ENCODE measurements at places on chromosomes 6 and 20.
A peak's percentile ranks its signal among the peaks of the same experiment; 100 is the strongest.

DNA sequence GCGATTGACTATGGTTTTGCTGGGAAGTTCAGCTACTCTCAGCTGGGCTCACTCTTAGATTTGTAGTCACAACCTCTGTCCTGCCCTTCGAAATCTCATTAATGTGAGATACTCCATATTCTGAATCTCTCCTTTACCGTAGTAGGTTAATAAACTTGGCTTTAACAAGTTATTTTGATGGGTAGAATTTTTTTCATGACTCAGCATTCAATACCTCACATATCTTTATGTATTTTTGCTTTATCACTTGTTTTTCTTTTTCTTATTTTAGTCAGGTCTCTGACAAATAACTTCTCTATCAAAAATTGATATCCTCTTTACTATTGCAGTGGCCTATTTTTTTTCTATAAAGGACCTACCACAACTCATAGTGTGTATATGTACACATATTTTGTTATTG, 855.2 kb upstream of the ADGRB3 start:
- no peak for DNase-seq

GRCh38 chr20:20184149-20184548, 131.8 kb downstream of the CFAP61 start:
- no peak for DNase-seq

DNA sequence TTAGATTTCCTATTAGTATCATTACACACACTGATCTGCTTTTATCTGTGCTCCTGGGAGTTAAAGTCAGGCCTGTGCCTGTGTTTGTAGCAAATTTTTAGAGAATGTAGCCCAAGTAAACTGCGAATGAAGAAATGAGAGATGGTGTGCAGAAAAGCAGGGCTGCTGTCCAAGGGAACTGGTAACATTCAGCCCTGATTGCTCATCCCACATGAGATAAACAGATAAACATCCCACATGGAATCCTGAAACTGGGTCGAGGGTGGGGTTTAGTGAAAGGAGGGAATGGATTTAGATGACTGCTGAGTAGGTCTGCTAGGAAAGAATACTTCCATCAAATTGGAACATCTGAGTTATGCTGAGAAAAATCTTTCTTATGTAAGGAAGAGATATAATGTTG, 69.1 kb downstream of the GRIK2 start:
- DNase-seq, result no peak

- no peak for DNase-seq
These were observed 144.1 kb upstream of the PTCHD4 start for GRCh38 chr6:48255094-48255493.

DNA sequence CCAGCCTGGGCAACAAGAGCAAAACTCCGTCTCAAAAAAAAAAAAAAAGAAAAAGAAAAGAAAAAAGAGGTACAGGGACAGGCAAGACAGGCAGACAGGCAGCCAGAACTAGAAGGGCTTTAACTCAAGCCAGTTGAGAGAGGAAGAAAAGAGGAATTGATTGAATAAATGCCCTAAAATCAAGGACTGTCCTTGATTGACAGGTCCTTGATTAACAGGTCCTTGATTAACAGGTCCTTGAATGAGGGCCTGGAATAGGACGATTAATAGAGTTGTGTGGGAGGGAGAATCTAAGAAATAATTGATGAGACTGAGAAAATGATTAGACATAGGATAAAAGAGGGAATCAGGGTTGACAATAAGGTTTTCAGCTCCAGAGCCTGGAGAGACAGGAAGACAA, 36.1 kb downstream of the ZC2HC1B start:
- no peak for DNase-seq

- DNase-seq, result no peak
These were observed 93.8 kb upstream of the SIRPA start for GRCh38 chr20:1801225-1801928.

DNA sequence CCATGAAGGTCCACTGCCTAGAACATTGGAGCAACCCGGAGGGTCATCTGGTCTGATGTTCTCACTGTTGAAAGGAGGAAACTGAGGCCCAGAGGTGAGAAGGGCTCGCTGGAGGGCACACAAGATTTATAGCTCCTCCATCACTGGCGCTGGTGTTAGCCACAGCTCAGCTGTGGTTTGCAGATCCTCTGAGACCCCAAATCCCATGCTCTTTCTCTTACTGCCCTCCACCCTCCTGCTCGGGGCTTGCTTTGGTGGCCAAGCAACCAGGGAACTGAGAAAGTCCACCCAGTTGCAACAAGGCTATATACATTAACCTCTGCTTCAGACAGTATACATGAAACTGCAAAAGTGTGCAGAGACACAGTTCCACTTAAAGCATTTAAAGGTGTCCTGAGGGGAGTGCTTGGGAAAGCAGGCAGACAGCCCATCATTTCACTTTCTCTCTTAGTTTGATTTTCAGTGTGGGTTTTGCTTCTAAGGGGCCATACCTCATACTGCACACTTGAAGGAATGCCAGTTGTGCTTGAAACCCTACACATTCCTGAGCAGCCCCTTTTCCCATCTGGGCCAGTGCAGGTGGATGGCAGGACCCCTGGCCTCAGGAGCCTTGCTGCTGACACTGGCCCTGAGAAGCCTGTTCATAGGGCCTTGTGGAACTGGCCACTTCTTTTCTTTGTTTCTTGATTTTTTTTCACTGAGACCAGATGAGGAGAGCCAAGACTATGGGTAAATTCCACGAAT, 347.6 kb downstream of the CDC5L start:
- no peak for DNase-seq

- no peak for DNase-seq
These were observed 17.9 kb downstream of the TAF4 start for GRCh38 chr20:62047666-62048345.

- DNase-seq, result no peak
These were observed 18.8 kb downstream of the AK9 start for GRCh38 chr6:109672175-109672574.

GRCh38 chr6:160912411-160912810, 79.2 kb upstream of the MAP3K4 start:
- no peak for DNase-seq

DNA sequence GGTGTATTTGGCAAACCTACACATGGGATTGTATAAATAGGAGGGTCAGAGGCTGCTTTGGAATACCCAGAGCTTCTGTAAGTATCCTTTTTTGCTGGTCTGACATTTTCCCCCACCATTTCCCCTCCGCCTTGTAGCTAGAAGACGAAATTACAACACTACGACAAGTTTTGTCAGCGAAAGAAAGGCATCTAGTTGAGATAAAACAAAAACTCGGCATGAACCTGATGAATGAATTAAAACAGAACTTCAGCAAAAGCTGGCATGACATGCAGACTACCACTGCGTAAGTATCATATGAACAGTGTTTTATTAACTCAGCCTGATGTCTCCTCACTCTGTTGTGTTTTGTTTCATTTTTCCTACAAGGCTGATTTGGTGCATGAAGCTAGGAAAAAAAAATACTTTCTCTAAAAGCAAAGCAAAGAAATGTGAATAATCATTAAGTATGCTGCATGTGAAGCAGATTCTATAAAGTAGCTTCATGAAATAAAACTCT, 72.7 kb downstream of the HDDC2 start:
- DNase-seq, result no peak

- DNase-seq, result no peak
These were observed 164.2 kb downstream of the OGFRL1 start for GRCh38 chr6:71452697-71453370.

DNA sequence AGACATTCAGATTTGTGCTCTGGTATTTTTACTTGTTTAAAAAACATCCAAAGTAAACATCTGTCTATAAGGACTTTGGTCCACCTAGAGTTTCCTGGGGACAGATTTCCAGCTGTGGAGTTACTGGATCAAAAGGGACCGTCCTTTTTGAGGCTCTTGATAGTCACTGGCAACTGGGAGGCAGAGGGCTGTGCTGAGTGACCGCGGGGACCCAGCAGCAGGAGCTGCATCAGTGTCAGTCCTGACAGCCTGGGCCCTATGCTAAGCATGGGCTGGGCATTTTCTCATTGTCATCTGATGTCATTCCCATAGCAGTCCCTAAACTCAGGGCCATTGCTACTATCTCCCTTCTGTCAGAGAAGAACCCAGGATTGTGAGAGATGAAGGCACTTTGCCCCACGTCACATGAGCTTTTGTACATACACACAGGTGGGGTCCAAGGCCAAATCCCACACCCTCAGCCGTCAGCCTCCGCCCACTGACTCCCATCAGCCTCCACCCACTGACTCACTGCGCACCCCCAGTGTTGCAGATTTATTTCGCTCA, 293.8 kb downstream of the TAF4 start:
- DNase-seq, result no peak

GRCh38 chr6:107800564-107801164, 23.4 kb downstream of the SCML4 start:
- no peak for DNase-seq

GRCh38 chr20:33673410-33674293, 576 bp downstream of the NECAB3 start:
- no peak for DNase-seq

- peak; percentile 34 for DNase-seq
These were observed 42.0 kb upstream of the LY86 start for GRCh38 chr6:6546318-6547109.

GRCh38 chr6:84709121-84709520, 55.3 kb downstream of the TBX18 start:
- no peak for DNase-seq

GRCh38 chr6:77566235-77566634, 86.6 kb upstream of the MEI4 start:
- no peak for DNase-seq
